ENCODE measurements at places on chromosomes 1 and 21.

GRCh38 chr1:116107371-116107770 lies 3.8 kb upstream of the MAB21L3 start:
- DNase-seq: no peak

DNA sequence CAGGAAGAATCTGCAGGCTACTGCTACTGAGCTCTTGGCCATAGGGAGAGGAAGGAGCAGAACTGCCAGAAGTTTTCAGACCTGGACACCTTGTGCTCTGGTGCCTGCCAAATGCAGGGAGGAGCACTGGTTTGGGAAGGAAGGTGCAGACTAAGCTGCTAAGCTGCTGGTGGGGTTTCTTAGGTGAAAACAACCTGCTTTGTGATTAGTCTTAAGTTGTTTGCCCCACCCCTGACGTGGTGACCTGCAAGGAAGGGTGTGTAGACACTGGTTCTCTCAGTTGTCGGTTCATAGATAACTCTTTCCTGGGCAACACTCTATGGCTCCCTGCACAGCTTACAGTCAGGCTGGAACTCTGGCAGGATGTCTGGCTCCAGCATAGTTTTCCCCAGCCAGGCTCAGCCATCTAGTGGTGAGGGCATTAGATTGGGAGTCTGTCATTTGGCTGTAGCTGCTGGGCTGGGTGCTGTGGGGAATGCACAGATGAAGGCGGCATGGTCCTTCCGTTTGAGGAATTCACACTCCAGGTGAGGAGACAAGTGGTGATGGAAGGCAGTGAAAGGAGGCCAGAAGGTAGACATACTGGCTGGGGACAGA lies 10.3 kb upstream of the S100A10 start:
- no peak for DNase-seq

- no peak for DNase-seq
These were observed 404.5 kb upstream of the LRRC7 start for GRCh38 chr1:69163241-69163640.

DNA sequence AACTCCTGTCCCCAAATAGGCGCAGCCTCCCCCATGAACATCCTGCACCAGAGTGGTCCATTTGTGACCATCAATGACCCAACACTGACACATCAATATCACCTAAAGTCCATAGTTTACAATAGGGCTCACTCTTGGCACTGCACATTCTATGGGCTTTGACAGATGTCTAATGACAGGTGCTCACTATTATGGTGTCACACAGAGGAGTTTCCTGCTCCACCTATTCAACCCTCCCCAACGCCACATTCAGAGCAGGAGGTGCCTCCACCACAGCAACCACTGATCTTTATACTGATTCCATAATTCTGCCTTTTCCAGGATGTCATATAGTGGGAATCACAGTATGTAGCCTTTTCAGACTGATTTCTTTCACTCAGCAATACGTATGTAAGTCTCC lies 24.2 kb downstream of the GNG4 start:
- DNase-seq: no peak

- no peak for DNase-seq
These were observed 681 bp upstream of the VANGL2 start for GRCh38 chr1:160399544-160400222.

DNA sequence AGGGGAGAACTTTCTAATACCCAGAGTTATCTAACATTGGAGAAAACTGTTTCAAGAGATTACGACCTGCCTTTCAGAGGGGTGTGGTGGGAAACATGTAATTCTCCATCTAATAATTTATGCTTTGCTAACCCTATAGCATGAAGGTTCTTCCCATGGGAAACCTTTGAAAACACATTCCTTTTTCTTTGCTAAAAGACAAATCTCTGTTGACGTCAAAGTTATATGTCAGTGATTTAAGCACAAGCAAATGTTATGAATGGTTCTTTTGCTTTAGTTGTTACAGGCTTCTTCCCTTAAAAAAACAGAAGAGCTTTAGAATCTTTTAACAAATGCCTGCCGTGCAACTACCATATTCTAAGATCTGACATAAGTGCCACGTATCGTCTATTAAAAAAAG lies 19.2 kb downstream of the FMO2 start:
- no peak for DNase-seq

All from nephron progenitor cell (in vitro differentiated cells).